GM12878 (cell line): ENCODE measurements at places on chromosomes 1 and 21. TPM values are rescaled to one million over a fixed set of nuclear protein-coding genes. Genes with fewer than 3 reads are reported as not detected.

GRCh38 chr1:221549815-221550214 lies 192.1 kb downstream of the DUSP10 start:
- DNase-seq, result peak; percentile 5

DNA sequence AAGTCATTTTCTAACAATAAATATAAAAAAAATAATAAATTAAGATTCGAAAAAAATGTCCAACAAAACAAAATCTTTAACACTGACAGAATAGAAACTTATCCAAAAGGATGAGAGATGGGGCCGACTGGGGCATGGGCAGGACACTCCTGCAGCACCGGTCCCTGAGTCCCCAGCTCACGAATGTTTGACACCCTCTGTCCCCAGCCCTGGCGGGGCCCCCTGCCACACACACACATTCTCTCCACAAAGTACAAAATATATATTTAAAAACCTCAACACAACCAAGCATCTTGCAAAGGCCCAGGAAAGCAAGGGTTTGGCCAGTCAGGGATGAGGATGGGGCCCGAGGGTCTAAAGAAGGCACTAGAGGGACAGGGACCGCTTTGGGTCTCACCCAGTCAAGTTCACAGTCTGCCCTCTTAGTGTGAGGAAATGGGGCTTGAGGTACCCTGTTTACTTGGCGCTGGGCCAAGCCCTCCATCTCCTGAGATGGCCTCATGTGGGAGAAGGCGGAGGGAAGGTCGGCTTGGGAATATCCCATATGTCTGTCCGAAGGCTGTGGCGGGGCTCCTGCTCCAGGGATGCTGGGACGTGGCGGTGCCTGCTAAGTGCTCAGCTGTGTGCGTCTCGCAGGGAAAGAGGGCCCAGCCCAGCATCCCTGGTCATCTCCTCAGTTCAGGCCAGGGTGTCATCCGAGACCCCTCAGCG lies 31.3 kb downstream of the EPHA2 start:
- DNase-seq, result no peak

Gene TPR
- 94.3 and 103 TPM in 2 replicates for total RNA-seq

Gene NEK7
- total RNA-seq, result 28.4 and 31.5 TPM in 2 replicates

Gene KRTAP13-2
- not detected in 2 replicates for total RNA-seq

DNA sequence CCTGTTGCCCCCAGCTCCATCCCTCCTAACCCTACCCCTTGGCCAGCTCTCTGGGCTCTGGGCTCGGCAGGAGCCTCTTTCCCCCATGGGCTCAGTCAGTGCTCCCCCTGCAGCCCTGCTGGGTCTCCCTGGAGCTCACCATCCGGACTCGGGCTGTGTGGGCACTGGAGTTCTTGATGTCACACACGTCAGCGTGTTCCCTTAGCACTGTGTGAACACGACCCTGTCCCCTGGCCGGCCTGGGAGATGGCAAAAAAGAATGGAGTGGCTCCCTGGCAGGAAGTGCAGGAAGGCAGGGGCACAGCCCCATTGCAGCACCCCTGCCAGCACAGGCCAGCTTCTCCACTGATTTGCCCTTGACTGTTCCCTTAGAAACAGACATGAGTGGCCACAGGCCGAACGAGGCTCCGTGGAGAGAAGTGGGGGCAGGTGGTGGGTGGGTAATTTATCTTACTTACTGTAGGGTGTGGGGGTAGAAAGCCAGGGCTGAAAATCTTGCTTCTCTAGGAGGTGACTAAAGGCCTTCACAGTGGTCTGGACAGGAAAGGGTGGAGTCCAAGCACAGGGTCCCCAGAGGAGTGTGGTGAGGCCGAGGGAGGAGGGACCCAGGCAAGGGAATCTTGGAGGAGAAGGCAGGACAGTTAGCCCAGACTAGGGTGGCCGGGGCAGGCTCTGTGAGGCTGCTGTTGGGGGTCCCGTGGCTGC lies 381.7 kb upstream of the VAMP3 start:
- no peak for DNase-seq

DNA sequence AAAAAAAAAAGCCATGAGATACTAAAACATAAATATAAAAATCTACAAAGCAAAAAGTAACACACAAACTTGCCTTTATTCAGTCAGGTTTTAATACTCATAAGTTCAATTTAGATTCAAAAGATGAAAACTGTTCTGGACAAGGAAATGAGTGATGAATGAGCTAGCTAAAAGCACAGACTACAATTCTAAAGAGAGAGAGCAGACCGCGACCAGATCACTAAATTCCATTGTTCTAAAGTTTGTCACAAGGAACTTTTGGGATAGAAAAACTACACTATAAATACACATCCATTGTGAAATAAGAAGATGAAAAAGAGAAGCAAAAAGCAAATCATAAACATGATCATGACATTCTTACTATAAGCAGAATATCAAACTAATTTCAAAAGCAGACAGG lies 1.7 kb downstream of the ODF2L start:
- no peak for DNase-seq

- no peak for DNase-seq
Observed at GRCh38 chr1:31378001-31378400, 5.1 kb upstream of the FABP3 start.

Gene TMEM200B
- total RNA-seq, result 0.08 TPM in 1 of 2 replicates, not detected in the other

- no peak for DNase-seq
Observed at GRCh38 chr1:2967881-2968280, 53.4 kb upstream of the ACTRT2 start.

Gene FCRL3
- total RNA-seq, result 0.08 TPM in 1 of 2 replicates, not detected in the other

DNA sequence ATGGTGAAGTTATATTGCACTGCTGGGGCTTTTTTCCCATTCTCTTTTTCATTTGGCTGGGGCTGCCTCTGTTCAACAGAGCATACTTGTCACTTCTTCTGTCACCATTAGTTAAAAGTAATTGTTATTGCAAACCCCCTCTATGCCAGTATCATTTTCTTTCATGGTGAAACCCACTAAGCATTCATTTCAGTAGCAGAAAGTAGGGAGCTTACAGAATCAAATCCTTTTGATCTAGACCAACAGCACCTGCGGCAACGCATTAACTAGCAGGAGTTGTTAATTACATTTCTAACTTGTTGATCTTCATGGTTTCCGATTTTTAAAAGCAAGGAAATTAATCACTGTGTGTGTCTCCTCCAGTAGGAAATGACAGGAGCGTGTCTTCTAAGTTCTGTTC lies 15.0 kb downstream of the SMYD2 start:
- DNase-seq, result no peak

GRCh38 chr1:64038965-64039364 lies 164.5 kb upstream of the UBE2U start:
- no peak for DNase-seq

DNA sequence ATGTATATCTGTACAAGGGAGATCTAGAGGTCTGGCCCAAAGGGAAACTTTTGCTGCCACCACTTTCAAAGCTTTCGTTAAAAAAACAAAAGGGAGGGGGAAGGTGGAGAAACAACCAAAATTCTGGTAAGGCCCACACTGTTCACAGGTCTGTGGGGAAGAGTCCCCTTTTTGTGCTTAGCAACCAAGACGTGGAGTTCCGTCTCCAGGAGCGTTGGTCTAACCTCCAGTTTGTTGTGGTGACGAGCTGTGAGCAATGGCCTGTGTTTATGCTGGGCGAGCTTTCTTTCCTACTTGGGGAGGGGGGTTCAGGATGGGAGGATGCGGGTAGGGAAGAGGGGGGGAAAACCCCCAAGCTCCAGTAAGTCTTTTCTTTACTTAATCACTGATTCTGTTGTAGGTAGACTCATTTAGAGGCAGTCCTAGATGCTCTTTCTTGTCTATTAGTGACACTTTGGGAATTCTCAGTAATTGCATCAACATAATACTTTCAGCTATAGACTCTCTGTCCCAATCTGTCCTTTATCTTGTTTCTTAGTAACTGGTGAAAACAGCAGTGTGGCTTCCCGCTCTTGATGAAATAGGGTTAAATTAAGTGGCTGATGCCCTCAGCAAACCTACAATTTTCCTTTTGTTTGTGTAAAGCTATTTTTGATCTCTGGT lies 1.5 kb downstream of the HIPK1 start:
- DNase-seq, result no peak

- DNase-seq, result no peak
Observed at GRCh38 chr1:153404768-153405167, 11.6 kb upstream of the S100A7A start.

Gene DTL
- total RNA-seq, result 48.0 and 55.1 TPM in 2 replicates

DNA sequence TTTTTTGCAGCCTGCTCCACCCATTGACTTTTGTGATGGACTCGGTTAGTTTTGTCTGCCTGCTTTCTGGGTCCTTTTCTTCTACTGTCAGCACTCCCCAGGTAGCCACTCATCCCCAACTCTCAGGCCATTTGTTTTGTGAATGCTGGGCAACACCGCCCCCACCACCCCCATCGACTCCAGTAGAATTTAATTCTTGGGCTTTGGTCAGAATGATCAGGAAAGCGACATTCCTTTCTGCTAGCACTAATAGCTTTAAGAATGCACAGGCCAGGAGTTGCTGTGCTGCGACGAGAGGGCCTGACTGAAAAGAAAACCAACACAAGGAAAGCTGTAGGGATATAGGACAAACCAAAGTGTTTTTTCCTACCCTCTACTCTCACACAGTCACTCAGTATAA lies 144.4 kb downstream of the CDC7 start:
- DNase-seq, result no peak

GRCh38 chr1:2108213-2108876 lies 58.1 kb downstream of the PRKCZ start:
- no peak for DNase-seq

DNA sequence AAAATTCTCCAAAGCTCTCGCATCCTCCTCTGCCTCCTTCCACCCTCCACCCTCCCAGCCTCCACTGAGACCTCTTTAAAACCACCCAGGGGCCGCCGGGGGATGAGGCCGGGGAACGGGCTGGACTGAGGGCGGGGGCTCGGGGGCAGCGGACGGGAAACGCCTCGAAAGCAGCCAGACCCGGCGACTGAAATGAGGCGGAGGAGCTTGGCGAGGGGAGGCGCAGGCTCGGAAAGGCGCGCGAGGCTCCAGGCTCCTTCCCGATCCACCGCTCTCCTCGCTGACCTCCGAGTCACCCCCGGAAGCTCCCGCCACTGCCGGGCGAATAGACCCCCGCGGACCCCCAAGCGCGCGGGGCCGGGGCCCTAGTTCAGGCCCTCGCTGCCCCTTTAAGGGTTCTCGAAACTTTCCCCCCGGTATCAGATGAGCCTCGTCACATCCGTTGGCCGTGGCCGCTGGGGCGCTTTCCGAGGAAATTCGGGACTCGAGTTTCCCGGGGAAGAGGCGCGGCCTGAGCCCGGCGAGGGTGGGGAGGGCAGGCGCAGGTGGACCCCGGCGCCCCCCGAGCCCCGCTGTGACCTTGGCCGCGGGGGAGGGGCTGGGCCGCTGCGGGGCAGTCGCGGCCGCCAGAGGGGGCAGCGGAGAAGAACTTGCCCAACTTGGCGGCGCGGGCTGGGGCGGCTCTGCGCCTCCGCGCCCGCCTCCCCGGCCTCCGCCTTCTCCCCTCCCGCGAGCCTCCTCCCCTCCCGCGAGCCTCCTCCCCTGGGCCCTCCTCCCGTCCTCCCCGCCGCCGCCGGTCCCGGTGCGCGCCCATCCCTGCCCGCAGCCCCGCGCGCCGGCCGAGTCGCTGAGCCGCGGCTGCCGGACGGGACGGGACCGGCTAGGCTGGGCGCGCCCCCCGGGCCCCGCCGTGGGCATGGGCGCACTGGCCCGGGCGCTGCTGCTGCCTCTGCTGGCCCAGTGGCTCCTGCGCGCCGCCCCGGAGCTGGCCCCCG lies at the start of gene BACE2:
Gene BACE2, plus strand, starts transcription at position 813 of the 995 bp plus-strand sequence. Its CDS starts 104 bp downstream, at position 917.
- DNase-seq, result no peak

Gene EFNA4
- total RNA-seq, result 5.3 and 6.3 TPM in 2 replicates

DNA sequence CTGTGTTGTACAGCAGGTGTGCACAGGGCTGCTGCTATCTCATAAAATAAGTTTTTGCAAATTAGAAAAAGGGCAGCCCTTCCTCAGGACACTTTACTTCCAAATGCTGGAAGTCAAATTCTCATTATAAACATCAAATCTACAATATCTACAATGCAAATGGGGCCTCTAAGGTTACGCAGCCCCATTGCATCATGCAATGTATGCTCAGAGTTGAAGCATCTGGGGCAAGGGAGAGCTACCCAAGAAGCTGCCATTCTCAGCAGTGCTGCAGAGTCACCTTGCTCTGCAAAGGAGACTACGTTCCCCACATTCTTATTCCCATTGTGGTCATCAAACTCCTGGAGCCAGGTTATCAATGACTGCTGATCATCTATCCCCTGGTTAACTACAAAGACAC lies 208.9 kb upstream of the POGK start:
- DNase-seq, result no peak

GRCh38 chr1:53957194-53957818 lies 11.2 kb downstream of the LRRC42 start:
- no peak for DNase-seq

DNA sequence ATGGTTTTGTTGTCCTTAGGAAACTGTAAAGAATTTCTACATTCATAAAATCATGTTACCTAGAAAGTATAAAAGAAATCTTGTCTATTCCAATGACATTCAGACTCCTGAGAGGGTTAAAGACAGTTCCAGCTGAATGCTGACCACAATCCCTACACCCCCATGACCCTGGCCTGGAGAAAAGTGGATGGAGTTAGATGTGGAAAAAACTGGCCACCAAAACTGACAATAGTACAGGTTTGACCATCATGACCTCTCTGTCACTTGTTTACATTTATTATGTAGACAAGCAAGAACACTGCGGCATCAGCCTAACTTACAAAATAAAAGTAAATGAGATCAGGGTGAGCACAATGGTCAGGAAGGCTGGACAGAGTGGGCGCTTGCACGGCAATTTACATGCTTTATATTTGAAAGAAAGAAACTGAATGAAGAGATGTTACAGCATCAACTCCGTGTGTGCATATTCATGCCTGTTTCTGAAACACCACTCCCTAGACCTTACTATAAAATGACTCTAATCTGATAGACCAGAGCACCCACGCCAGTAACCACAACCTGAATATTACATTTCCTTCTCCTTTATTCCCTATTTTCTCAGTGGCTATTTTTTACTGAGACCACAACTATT lies 116.0 kb downstream of the ESRRG start:
- no peak for DNase-seq

DNA sequence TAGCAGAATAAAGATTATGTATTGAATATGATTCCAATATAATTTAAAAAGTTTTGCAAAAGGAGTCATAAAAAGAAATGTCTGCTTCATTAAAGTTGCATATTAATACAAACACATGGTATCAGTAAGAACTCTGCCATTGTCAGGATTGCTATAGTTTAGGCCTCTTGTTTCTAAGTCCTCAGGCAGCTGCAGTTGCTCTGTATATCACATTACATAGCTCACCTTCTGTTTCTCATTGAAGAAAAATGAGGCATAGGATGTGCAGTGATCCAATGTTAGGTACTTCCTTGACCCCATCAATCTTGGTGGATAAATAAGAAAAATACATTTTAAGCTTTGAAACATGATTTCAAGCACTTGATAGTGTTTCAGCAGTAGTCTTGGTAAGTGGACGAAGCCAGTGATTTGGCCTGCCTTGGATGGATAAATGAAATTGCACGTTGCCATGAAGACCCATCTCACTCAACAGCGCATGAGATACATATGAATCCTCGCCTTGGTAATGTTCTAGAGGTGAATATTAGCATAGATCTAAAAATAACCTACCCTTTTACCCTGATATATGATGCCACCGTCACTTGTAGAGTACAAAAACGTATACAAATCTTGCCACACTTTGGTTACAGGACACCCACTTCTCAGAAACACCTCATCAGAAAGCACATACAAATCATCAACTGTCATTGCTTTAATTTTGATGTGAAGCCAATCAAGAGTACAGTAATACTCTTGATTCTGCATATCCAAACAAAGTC lies 25.3 kb downstream of the ZFYVE9 start:
- no peak for DNase-seq
